ENCODE measurements at places on chromosomes 5 and 9.

DNA sequence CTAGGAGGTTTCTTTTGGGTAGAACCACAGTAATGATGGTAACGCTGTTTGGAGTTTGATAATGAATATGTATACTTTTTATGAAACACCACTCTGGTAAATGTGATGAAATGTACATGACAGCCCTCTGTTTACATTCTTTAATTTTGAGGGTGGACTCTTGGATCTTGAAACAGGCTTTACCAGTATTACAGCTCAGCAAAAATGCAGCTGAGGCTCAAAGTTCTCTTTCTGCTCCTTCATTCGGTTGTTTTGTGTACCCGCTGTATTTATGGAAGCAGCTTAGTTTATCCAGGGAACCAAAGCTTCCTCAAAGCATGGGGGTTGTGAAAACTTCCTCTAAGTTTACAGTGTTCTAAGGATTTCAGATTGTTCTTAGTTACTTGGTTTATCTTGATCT lies 11.1 kb downstream of the GAPVD1 start:
- no peak for DNase-seq

DNA sequence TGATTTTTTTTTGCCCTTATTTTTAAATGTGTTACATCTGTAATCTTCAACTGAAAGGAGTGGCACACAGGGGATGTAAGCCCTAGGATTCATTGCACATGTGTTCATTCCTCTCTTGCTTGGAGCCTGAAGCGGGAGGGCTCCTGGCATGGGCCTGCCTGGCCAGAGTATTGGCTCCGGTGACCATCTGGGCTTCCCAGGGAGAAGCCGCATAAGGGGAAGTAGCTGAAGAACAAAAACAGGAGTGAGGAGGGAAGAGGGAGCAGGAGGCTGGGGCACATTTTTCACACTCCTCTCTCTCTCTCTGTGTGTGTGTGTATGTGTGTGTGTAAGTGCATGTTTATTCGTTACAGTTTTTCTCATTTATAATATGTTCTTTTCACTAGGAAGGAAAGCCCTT lies 269.9 kb downstream of the PRR16 start:
- no peak for DNase-seq

DNA sequence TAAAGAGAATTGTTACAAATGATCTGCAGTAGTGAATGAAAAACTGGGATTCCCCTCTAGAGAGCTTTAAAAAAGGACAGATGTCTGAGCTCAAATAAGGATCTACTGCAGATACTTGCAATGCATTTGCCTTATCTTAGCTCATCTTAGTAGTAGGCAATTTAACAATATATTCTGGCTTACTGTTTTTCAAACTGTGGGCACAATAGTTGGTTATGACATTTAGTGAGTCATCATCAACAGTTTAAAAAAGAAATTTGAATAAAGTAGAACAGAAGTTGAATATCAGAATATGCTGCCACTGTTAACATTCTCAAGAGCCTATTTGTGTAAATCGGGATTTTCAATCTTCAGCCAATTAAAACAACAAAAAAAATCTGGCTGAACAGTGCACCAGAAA lies 6.7 kb upstream of the CAST start:
- no peak for DNase-seq

- DNase-seq, result no peak
Observed at GRCh38 chr5:143562935-143563334, 159.4 kb upstream of the NR3C1 start.

DNA sequence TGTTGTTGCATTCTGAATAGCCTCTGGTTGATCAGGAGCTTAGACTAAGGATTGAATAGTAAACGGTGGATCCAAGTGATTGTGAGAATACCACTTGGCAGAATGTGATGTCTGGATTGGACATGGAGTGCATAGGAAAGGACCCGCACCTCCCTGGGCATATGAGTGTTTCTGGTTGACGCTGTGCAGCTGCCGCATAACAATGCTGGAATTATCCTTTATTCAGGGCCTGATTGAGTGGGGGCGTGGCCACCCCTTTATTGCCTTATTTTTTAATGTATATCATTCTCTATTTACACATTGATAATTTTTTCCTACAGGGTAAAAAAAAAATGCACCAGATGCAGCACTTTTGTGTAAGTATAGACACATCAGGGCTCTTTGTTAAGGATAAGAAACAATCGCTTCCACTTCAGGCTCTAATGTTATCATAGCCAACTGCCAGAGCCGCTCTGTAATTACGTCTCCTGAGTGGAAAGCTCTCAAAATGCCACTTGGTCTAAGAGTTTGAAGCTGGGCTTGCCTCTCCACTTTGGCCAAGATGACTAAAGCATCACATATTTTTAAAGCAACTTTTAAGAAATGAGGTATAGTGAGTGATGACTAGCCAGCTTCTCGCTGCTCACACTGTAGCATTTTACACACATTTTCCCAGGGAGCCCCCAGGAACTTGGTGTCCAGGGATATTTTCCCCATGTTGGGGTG lies 5.7 kb downstream of the FGD3 start:
- no peak for DNase-seq

- no peak for DNase-seq
Observed at GRCh38 chr9:89640361-89640760, 35.5 kb downstream of the GADD45G start.

- DNase-seq, result no peak
Observed at GRCh38 chr5:10501554-10502075, 59.9 kb downstream of the ROPN1L start.

GRCh38 chr9:16155878-16156277 lies 603.0 kb downstream of the CCDC171 start:
- DNase-seq, result no peak

- DNase-seq, result no peak
Observed at GRCh38 chr5:10265245-10266109, 15.4 kb downstream of the CCT5 start.

DNA sequence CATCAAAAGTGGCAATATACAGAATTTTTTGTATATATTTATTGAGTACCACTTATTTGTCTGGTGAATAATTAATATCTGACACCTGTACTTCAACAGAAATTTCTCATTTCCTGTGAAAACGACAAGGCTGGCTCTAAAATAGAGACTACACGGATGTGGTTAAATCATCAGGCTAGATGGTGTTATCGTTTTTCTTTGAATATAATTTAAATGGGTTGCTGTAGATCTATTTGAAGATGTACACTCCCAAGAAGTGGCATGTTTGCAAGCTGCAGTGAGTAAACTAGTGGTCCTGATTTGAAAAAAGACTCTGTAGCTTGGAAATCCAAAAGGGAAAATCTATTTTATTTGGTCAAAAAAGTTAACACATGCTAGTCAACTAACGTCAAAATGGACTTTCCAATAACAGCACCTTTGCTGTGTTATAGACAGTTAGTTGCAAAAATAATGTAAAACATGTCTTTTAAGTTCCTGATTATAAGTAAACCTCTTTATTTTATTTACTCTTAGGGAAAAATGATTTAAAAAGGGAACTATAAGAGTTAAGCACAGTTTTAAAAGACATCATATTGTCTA lies 13.8 kb downstream of the ST8SIA4 start:
- DNase-seq, result no peak

Data from stimulated activated CD4-positive, alpha-beta T cell treated with anti-CD3 and anti-CD28 coated beads, Interleukin-4, amount 100 ng/mL, for 4 hours (primary cell).